Esophagus mucosa (tissue), 1 donor: ENCODE measurements at places on chromosomes 5 and 9. TPM values are rescaled to one million over a fixed set of nuclear protein-coding genes. Genes with fewer than 3 reads are reported as not detected.

- ATAC-seq = no peak
Observed at GRCh38 chr5:80973027-80973426, 12.9 kb downstream of the RASGRF2 start.

Gene GLRA1
- not detected for total RNA-seq

Gene GFI1B
- total RNA-seq = not detected

DNA sequence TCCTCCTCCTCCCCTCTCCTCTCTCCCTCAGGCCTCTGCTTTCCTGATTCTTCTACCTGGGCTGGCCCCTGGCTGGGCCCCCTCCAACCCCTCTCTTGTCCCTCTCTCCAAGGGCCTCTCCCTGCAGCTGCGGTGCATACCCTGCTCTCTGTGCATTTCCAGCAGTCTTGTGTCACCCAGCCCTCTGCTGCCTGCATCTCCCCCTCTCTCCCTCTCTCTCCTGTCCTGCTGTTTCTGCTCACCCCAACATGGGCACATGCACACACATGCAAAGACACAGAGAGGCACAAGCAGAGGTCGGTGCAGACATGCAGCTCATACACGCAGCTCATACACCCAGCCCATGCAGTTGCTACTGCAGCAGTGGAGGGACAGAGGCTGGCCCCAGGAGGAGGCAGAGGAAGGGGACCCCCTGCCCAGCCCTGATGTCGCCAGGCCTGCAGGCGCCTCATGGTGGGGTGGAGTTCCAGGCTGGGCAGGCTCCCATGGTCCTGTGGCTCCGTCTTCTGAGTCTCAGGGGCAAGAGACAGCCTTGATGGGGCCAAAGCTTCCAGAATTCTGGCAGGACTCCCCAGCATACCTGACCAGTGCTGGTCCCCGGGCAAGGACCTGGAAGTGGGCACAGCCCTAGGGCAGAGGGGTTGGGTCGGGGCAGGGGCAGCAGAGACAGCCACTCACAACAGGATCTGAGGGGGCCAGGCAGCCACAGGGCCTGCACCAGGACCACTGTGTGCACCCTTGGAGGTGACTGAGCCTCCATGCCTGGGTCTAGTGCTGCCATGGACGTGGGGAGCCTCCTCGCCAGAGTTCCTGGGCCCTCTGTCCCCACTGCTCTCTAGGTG lies 216.9 kb downstream of the C9orf50 start:
- ATAC-seq = no peak

DNA sequence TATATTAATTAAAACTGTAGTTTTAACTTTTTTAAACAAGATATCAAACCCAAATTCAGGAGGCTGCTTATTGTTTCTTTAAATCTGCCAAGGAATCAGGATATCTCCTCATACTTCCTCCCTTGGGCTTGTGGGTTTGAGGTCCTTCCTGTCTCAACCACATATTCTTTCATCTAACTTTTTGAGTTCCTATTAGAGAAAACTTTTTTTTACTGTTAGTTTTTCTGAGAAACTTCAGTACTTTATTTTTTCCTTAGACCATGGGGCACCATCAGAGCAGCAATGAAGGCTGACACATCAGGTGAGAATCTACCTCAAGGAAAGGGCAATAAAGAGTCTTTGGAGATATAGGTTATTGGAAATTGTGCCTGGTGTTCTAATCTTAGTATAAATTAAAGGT lies 56.7 kb downstream of the TSSK1B start:
- no peak for ATAC-seq

Gene TRIM7
- 36.9 TPM for total RNA-seq

DNA sequence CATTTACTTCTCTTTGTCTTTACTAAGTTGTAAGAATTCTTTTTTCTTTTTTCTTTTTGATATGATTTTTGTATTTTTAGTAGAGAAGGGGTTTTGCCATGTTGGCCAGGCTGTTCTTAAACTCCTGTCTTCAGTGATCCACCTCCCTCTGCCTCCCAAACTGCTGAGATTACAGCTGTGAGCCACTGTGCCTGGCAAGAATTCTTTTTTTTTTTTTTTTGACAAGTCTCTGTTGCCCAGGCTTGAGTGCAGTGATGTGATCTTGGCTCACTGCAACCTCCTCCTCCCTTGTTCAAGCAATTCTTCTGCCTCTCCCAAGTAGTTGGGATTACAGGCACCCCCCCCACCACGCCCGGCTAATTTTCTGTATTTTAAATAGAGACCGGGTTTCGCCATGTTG lies 9.9 kb downstream of the NPM1 start:
- ATAC-seq = no peak

DNA sequence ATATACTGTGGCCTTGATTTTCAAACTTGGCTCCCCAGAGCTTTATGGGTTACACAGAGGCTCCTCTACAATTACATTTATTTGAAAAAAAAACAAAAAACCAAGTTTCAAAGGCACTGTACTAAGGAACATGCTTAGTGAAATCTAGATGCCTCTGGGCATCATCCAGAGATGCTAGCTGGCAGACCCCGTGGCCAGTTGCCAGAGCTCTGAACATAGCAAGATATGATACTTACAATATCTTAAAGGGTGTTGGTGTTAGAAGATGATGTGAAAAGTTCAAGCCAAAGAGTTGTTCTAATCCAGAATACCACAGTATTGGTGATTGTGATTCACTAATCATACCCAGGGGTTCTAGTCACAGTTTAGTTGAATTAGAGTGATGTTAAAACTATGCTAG lies 87.8 kb downstream of the JAK2 start:
- ATAC-seq = no peak

- peak; percentile 81 for ATAC-seq
Observed at GRCh38 chr5:142821733-142822487, 51.7 kb downstream of the ARHGAP26 start.

DNA sequence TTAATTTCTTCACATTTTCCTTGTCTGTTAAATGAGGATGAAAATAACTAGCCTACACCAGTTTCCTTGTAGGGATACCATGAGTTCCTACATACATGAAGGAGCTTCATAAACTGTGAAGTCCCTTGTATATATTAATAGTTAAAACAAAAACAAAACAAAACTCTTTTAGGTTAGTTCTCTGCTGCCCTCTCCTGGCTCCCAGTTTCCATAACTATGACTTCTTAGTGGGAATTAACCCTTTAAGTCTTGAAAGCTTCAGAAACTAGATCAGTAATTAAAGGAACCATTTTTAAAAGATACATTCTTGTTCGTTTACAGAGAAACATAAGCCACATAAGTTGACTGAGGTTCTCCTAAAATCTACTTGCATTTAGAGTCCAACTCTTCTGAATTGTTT lies 500.0 kb upstream of the C9orf72 start:
- ATAC-seq = no peak

GRCh38 chr9:84190411-84190810 lies 150.1 kb downstream of the SLC28A3 start:
- ATAC-seq = no peak

DNA sequence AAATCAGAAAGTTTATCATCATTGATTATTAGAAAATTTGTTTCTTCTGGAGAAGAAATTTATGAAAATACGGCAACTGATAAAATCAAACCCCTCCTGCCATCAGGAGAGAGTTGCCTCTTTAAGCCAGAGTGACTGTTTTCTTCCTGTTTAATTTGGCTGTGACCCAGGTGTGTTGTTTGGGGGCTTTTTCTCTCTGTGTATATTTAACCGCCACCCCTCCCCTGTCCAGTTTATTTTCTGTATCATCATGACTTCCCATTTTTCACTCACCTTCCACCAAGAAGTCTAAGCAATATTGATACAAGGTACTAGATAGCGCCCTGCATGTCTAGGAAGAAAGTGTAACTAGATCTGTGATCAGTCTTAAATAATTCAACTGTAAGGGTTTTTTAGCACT lies 50.1 kb downstream of the FAM78A start:
- no peak for ATAC-seq

DNA sequence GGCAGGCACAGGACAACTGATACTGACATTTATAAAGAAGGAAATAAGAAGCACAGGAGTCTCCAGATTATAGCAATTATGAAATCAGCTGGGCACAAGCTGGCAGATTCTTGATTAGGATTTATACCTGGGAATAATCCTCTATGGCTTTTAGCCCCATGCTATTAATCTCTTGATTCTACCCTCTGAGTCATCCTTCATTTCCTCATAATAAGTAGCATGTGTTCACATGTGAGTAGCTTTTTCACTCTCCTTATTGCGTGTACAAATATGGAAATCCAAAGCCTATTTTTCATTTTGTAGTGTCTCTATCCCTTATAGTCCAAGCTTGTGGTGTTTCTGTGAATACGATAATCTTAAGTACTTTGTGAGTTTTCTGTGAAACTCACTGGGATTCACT lies 185.0 kb upstream of the PRLR start:
- peak; percentile 93 for ATAC-seq

DNA sequence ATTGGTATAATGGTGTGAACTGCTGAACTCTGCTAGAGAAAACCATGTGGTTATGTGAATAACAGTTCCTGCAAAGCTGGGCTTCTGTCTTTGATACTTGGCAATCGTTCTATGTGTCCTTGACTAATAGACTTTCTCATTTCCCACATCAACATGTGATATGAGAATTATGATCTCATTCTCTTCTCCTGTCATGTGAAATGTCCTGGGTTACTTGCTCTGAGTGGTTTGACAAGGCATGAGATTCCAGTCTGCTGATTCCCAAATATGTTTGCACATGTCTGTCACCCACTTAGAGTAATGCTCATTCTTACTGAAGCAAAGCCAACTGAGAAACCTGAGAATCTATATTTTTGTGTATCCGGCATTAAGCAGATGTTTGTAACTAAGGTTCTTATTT lies 141.2 kb downstream of the PARP8 start:
- peak; percentile 52 for ATAC-seq

- no peak for ATAC-seq
Observed at GRCh38 chr5:36153726-36154125, 1.8 kb downstream of the SKP2 start.

DNA sequence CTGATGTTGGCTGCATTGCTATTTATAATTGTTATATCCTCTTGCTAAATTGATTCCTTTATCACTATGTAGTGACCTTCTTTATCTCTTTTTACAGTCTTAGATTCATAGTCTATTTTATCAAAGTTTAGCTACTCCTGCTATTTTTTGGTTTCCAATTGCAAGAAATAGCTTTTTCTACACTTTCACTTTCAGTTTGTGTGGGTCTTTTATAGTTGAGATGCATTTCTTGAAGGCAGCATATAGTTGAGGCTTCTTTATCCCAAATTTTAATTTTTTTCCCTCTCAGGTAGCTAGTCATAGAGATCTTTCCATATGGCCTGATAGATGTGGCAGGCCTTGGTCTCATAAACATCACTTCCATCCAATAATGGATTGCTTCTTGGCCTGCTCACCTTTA lies 228.5 kb downstream of the COMMD10 start:
- no peak for ATAC-seq

GRCh38 chr9:137614631-137615386 lies 4.0 kb upstream of the EHMT1 start:
- no peak for ATAC-seq

- peak; percentile 71 for ATAC-seq
Observed at GRCh38 chr5:91146905-91147600, 236.1 kb downstream of the ARRDC3 start.

DNA sequence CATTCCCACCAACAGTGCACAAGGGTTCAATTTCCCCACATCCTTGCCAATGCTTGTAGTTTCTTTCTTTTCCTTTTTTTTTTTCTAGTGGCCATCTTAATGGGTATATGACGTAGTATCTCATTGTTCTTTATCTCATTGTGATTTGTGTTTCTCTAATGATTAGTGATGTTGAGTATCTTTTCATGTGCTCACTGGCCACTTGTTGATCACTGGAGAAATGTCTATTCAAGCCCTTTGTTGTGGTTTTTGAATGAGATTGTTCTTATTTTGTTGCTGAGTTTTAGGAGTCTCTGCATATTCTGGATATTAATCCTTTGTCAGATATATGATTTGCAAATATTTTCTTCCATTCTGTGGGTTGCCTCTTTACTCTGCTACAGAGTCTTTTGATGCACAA lies 1.6 kb upstream of the TMED9 start:
- no peak for ATAC-seq

GRCh38 chr5:78827725-78828124 lies 157.4 kb downstream of the ARSB start:
- ATAC-seq = no peak

Gene NFIB
- total RNA-seq = 37.2 TPM

GRCh38 chr5:1468629-1469527 lies 23.6 kb upstream of the SLC6A3 start:
- no peak for ATAC-seq

- no peak for ATAC-seq
Observed at GRCh38 chr5:149423794-149424268, 44.7 kb upstream of the IL17B start.

DNA sequence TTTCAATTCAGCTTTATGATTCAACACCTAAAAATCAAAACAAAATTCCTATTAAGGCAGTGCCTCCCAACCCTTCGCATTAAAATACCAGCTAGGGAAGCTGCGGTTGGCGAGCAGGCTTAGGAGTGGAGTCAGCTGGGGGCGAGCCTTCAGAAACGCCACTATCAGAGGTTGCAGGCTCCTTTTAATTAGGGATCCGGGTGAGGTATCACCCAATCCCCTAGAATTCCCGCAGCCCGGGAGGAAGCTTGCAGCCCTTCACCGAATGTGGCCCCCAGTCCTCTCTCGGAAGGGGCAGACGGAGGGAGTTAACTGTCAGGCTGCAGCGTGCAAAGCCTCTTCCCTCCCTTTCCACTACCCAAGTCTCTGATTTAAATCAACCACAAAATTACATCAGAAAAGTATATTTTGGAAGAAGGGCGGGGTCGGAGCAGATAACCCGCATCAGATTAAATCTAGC lies 1.7 kb downstream of the STC2 start:
- no peak for ATAC-seq

Gene KIF3A
- 5.5 TPM for total RNA-seq

Gene IL5
- not detected for total RNA-seq

DNA sequence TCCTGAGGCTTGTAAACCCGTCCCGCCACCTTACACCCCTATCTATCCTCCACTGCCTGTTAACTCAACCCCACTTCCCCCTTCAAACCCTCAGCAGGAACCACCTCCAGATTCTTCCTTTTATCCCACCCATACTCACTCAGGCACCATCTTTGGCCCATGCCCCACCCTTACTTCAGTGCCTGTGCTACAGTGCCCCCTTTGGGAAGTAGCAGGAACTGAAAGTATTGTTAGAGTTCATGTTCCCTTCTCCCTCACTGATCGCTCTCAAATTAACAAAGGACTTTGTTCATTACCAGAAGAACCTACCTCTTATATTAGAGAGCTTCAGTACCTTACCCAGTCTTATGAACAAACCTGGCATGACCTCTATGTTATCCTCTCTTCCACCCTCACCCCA lies 92.2 kb upstream of the MOCS2 start:
- ATAC-seq = no peak

Gene ASPN
- total RNA-seq = 0.36 TPM

Gene CCDC152
- total RNA-seq = not detected

GRCh38 chr5:65796269-65796668 lies 74.3 kb downstream of the NLN start:
- no peak for ATAC-seq

- no peak for ATAC-seq
Observed at GRCh38 chr9:120668399-120668798, 45.9 kb downstream of the MEGF9 start.

GRCh38 chr5:167709625-167710024 lies 581.8 kb upstream of the WWC1 start:
- ATAC-seq = no peak

- ATAC-seq = no peak
Observed at GRCh38 chr5:73908846-73909245, 282.9 kb downstream of the ARHGEF28 start.

GRCh38 chr9:127883959-127884358 lies 6.5 kb upstream of the AK1 start:
- ATAC-seq = no peak
